ENCODE measurements at places on chromosomes 7 and 10.

DNA sequence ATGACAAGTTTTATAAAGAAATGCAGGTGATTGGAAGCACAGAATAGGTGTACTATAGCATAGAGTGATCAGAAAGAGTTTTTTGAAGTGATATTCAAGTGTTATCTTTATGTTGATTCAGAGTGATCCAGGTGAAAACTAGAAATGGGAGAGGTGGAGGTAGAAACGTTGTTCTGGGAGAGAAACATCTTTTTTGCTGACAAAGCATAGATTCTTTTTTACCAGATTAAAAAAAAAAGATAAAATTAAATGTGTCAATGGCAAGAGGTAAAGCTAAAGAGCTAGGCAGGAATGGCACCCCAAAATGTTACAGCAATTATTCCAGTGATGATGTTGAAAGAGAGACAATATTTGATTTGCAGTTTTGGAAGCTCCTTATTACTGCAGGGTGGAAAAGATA is 12.6 kb upstream of the VSTM2A start:
- DNase-seq, result no peak

GRCh38 chr10:99537989-99538917 is 5.5 kb downstream of the NKX2-3 start:
- DNase-seq, result no peak

- DNase-seq, result no peak
Measured at GRCh38 chr10:1294748-1295147, 238.6 kb downstream of the WDR37 start.

DNA sequence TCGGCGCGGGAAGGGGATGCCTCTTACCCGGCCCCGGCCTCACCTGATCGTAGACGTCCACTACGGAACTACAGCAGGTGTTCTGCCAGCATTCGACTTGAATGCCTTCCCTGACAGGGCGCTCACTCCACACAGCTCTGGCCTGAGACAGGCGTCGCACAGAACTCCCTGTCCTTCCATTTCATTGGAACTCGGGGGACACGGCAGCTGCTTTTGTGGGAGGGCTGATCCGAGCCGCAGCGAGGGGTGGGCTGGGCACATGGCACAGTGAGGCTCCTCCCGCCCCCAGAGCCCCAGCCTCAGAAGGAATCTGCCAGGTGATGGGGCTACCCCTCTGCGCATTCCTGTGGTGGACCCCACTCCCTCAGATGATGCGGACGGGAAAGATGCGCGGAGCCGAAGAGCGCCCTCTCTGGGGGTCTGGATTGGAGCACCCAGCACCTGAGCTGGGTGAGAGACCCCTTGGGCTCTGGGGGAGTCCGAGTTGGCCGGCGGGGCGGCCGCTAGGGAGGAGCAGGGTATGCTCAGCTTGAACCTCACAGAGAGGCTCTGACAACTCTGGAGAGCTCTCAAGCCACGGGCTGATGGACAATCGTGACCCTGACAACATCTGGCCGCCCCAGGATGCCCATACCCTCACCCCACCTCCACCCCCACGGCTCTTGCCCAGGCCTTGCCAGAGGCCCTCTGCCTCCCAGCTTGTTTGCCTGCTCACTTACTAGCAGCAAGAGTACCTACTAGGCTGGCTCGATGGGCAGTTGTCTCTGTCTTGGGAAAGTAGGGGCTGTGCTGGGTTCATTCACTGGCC is 36.6 kb downstream of the RASGEF1A start:
- no peak for DNase-seq

- no peak for DNase-seq
Measured at GRCh38 chr7:106072715-106073091, 39.4 kb downstream of the SYPL1 start.

DNA sequence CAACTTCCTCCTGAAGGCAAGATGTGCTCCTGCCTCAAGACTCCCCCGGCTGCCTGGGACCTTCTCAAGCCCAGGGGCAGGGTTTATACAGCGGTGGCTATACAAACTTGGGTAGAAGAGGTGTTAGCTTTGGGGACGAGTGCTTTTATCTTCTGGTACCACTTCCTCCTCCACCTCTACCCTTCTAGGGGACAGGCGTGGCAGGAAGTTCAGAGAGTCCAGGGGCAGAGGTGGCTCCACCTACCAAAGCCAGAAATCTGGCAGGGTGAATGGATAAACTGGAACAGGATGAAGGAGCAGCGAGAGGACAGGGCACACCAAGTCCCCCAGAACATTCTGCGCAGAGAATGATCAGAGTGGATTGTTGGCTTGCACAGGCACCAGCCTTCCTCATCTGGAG is 24.0 kb upstream of the TM9SF3 start:
- DNase-seq, result peak; percentile 15

DNA sequence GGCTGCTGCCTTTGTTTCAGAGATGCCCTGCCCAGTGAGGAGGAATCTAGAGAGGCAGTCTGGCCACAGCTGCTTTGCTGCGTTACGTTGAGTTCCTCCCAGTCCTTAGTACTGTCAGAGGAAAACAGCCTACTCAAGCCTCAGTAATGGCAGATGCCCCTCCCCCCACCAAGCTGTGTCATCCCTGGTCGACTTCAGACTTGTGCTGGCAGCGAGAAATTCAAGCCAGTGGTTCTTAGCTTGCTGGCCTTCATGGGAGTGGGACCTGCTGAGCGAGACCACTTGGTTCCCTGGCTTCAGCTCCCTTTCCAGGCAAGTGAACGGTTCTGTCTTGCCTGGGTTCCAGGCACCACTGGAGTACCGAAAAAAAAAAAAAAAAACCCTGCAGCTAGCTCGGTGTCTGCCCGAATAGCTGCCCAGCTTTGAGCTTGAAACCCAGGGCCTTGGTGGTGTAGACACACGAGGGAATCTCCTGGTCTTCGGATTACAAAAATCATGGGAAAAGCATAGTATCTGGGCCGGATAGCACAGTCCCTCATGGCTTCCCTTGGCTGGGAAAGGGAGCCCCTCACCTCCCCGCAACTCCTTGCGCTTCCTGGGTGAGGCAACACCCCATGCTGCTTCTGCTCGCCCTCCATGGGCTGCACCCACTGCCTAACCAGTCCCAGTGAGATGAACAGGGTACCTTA is 9.1 kb downstream of the SDHAF3 start:
- no peak for DNase-seq

DNA sequence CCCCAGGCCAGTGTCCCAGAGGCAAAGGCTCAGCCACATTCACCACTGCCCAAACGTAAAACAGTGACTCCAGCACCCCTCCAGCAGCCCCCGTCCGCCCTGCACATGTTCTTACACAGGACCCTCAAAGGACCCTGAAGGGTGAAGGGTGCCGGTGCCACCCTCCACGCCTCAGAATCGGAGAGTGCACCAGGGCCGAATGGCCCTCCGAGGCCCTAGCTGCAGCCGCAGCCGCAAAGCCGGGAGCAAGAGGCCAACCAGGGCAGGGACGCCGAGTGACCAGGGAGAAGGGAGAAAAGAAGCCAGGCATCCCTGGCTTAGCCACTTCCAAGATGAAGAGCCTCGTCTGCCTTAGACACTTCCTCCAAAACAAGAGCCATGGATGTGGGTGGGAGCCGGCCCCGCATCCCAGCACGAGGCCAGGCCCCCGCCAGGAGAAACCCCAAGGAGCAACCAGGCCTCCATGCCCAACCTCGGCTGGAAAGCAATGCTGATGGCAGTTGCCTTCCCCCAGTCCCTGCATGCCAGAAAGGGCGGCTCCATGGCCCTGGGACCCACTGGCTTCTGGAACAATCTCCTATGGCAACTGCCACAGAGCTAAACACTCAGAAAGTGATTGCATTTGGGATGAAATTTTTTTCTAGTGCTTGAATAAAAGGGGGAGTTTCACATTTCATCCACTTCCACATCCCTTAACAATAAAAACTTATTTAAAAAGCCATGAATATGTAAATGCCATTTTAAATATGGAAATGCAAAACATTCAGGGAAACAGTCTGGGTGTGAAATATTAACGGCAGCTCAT is 92.3 kb downstream of the MAD1L1 start:
- no peak for DNase-seq

GRCh38 chr10:97149079-97149531 is 36.7 kb downstream of the SLIT1 start:
- DNase-seq, result no peak

DNA sequence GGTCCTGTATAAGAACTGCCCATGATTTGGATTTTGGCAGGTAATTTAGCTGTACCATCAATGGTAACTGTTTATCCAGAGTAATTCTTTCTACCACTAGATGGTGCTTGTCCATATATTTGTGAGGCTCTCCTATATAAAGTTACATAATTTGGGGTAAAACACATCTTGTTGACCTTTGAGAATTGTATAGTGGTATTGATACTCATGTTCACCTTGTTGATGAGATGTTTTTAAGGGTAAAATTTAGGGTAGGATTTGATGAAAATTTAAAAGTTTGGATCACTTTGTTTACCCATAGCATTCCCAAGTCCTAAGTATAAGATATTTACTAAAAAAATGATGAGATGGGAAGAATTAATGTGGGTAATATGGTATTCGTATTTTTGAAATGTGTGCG is 31.6 kb downstream of the ST7 start:
- no peak for DNase-seq

DNA sequence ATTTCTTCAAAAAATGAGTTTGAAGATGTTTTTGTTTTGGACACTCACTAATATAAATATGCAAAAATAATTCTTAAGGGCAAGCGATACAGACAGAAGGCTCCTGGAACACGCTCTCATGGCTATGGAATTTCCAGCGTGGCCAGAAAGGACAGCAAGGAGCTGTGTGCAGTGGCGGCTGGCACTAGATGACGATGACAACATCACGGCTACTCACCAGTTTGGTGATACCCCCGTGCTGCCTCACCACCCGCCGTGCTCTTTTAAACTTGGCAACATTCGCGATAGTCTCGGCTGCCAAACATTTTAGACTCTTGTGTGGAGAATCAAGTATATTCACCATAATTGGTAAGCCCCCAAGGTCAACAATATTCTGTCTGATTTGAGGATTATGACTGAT is 54.9 kb downstream of the ODAD2 start:
- no peak for DNase-seq

GRCh38 chr10:91536111-91536510 is 96.8 kb downstream of the PPP1R3C start:
- DNase-seq, result no peak

DNA sequence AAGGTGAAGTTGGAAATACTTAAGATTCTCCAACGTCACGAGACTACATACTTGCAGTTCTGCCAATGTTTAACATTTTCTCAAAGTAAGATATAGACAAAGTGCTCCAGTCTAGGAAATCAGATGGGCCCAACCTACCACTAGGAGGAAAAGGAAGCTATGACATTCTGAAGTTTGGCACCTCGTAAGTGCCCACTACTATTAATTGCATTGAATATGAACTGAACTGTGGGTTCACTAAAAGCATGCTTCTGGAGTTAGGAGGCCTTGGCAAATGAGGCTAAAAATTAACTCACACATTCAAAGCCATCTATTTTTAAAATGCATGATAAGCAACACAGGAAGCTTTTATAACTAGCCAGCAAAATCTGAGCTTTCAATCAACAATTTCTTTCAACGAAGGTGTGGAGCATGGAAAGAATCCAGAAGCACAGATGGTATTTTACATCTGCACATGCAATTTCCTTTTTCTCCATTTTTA is 149.7 kb downstream of the LRRTM3 start:
- DNase-seq, result no peak

- no peak for DNase-seq
Measured at GRCh38 chr7:108235451-108236061, 105.4 kb upstream of the LAMB4 start.

GRCh38 chr10:17805330-17805729 is 3.8 kb upstream of the MRC1 start:
- no peak for DNase-seq

GRCh38 chr10:101832325-101832771 is 11.3 kb downstream of the KCNIP2 start:
- DNase-seq, result no peak

DNA sequence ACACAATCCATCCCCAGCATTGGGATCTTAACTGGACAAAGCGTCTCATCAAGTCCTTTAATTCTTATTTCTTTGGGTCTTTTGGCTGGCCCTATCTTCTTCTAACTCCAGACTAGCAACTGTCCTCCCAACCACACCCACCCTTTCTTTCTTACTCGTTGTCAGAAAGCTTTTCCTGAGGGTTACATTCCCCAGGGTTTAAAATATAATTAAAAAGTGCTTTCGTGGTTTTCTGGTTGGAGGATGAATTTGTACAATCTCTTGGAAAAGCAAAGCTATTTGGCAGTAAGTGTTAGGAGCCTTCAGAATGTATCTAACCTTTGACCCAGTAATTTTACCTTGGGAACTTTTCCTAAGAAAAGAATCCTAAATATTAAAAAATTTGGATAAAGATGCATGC is 10.4 kb upstream of the ITGB8 start:
- no peak for DNase-seq

DNA sequence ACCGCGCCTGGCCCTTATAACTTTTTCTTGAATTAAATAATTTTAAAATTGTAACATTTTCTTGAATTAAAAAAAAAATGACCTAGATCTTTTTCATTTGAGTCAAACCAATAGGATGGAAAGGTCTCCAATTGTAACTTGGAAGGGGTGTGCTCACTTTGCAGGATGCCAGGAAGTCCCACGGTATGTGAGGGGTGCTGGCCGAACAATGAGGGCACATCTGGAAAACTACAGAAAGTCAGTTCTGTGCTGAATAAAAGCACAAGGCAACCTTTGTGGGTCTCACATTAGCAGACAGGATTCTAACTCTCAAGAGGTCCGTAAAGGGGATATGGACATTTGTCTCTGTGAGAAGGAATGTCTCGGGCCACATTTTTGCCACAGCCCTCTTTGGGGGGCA is 52.8 kb upstream of the PDLIM1 start:
- DNase-seq, result no peak

DNA sequence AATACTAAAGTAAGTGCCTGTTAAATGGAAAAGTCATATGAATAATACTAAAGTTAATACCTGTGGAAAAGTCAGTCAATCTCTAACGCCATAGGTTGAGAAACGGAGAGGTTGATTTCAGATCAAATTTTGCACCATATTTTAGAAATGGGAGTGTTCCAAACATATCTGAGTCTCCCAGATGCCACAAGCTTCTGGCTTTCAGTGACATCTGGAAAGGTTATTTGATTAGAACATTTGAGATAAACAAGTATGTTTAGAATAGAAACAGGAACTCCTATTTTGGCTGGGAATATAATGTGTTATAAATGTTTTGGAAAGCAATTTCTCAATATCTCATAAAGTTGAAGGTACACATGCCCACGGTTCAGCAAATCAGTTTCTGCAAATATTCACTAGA is 5.8 kb downstream of the MACC1 start:
- no peak for DNase-seq

DNA sequence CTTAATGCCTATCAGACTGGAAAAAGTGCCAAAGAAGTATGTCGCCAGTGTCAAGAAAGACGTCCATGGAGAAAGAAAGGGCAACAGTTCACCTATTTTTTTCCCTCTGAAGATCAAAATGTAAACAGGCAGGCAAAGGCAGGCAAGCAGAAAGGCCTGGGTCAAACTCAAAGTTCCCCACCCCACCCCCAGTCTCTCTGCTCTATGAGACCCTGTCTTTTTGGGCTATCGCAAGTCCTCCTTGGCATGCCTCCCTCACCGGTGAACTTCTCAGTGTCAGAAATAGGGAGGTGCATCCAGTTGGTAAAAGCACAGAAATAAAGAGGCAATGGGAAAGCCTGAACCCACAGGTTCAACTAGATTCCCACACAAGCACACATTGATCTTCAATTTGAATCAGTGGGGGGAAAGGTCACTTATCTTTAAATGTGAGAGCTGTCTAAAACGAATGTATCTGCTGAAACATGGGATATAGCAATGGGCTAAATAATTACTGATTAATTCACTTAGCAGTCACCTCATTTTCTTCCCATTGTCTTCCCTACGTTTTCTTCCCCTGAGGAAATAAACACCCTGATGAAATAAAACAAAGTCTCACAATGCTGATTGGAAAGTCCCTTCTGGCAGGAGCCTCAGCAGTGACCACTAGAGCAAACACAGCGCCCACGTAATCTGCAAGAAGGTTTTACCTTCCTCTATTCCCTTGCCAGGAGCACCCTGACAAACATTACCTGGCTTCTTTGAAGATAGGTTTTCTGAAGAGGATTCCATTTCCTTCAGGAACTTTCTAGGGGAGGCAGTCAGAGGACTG is 31.1 kb downstream of the JAZF1 start:
- DNase-seq, result no peak
